ENCODE measurements at places on chromosomes 11 and 22. TPM values are rescaled to one million over a fixed set of nuclear protein-coding genes. Genes with fewer than 3 reads are reported as not detected.

LMO2 gene
- 2.1 TPM for total RNA-seq

BAIAP2L2 gene
- total RNA-seq = 1.1 TPM

PRR33 gene
- not detected for total RNA-seq

HEPN1 gene
- total RNA-seq = not detected

All from smooth muscle cell of the coronary artery (primary cell).